ENCODE measurements at places on chromosomes 2 and 18.

DNA sequence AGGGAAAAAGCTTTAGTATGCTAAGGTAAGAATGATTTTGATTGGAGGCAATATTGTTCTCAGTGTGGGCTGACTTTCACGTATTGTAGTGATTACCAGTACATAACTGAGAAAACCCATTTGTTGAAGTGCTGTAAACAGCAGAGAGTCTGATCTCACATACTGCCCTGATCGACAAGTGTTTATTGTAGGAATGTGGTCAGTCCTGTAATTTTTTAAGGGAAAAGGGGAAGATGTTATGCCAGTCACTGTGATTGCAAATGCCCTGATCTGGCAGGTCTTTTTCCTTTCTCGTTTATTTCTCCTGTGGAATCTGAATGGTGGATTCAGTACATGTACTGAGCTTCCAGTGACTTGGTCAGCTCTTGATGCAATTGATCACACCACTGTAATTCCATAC is 11.5 kb downstream of the SPATS2L start:
- no peak overlapping the region for H3K4me3 ChIP-seq
- no peak for DNase-seq
- H3K36me3 ChIP-seq = no peaks in the 10 kb centered on the region
- H3K27ac ChIP-seq = peak overlapping the region; percentile 51
- no peaks in the 10 kb centered on the region for H3K27me3 ChIP-seq

DNA sequence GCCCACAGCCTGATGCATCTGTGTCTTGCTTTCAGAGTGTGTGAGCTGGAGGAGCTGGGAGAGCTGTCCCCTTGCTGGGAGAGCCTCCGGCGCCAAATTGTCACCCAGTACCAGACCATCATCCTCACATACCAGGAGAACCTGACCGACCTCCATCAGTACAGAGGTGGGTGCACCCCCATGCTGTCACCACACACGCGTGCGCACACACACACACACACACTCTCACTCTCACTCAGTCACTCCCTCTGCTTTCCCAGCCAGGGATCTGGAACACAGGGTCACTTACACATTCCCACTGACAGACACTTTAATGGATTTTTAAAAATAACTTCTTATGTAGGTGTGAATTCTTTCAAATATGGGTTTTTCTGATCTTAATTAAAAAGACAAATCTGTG is 64.5 kb downstream of the COA5 start:
- H3K27ac ChIP-seq = no peak overlapping the region
- no peaks in the 10 kb centered on the region for H3K4me1 ChIP-seq
- H3K27me3 ChIP-seq = no peaks in the 10 kb centered on the region
- no peak overlapping the region for H3K4me3 ChIP-seq

DNA sequence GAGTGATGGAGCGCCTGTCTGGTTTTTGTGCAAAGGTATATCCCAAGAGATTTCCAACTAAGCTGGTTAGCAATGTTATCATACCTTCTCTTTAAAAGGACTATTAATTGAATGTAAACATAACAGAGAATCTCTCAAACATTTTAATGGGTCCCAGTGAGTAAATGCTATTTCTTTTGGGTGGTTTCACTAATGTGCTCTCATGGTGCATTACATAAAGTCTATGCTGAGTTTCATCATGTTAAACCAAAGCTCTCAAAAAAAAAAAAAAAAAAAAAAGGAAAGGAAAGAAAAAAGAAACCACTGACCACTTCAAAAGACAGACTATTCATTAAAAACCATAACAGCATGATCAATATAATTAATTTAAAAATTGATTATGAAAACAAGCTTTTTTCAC is 119.1 kb upstream of the SCN1A start:
- H3K4me1 ChIP-seq = no peaks in the 10 kb centered on the region
- H3K4me3 ChIP-seq = no peak overlapping the region
- DNase-seq = no peak
- no peaks in the 10 kb centered on the region for H3K36me3 ChIP-seq
- no peak overlapping the region for H3K27ac ChIP-seq

DNA sequence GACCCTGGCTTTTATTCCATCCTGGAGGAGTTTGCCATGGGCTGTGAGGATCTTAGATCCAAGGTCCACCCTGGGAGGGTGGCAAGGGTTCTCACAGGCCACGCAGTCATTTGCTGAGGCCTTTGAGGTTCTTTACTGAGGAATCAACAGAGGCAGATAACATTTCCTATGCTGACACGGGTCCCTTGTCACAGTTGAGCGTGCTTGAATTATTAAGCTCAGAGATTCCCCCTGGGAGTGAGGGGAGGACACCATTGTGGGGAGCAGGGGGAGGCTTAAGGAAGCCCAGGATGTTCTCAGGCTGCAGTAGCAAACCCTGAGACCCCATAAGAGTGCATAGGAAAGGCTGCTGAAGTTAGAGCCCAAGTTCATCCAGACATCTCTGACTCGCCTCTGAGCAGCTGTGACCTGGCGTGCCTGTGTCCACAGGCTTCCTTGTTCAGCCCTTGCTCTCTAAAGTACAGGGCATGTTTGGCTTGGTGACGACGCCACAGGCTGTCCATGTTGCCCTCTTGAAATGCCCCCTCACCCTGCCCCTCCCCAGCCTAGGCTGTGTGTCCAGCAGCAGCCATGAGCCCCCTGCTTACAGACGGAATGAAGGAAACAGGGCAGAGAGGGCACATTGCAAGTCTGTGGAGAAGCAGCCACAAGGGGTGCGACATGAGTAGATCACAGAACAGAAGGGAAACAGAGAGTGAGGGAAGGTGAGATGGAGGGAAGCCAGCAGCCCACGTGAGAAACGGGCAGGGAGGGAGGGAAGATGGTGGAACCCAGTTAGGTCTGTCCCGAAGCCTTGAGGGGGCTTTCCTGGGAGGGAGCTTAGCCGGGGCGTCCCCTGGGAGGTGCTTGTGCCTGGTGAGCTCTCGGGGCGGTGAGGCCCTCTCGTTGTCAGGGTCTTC is 34.0 kb downstream of the NAPG start:
- peaks cover 34% of the 10 kb centered on the region for H3K36me3 ChIP-seq
- H3K4me3 ChIP-seq = peak overlapping the region; percentile 41
- DNase-seq = peak; percentile 40
- no peak overlapping the region for H3K27ac ChIP-seq
- no peaks in the 10 kb centered on the region for H3K27me3 ChIP-seq

DNA sequence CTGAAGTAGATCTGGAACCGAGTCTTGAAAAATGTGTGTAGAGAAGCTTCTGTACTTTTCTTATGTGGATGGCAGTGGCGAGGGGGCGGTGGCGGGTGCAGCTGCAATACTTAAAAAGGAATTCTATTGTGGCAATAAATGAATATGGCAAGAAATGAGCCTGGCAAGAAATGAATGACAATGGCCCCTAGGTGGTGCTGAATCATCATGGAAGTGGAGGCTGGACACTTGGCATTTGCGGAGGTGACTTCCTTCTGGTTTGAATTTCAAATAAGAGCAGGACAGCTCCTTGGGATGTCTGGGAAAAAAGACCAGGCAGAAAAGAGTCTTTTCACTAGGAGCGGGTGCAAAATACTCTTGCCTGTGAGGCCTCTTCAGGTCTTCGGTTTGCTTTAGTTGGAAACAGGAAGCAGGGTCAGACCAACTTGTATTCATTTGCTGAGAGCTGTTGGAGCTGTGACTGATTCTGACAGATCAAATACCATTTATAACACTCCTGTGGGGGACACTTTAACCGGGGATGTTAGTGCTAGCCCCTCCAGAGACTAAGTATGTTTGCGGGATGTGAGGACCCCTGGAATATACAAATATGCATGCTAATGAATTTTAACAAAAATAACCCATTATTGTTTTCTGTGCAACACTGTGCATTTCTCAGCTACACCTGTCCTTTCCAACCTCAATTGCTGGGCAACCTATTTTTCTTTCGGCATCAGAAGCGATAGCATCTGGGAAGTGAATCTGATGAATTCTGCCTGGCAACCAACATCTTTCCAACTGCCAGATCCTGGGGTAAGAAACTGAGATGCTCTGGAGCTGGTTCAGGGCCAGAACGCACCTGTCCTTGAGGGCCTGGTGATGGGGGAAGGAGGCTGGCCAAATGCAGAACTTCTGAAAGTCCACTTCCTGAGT is 35.4 kb downstream of the FASTKD2 start:
- DNase-seq = peak; percentile 72
- H3K27me3 ChIP-seq = no peaks in the 10 kb centered on the region
- H3K4me1 ChIP-seq = peaks cover 10% of the 10 kb centered on the region
- no peaks in the 10 kb centered on the region for H3K36me3 ChIP-seq
- H3K4me3 ChIP-seq = peak overlapping the region; percentile 7

GRCh38 chr2:62142054-62142453 is 53.9 kb upstream of the B3GNT2 start:
- H3K4me1 ChIP-seq = peaks cover 2% of the 10 kb centered on the region
- no peak overlapping the region for H3K27ac ChIP-seq
- H3K4me3 ChIP-seq = no peak overlapping the region
- no peak for DNase-seq
- H3K27me3 ChIP-seq = no peaks in the 10 kb centered on the region

DNA sequence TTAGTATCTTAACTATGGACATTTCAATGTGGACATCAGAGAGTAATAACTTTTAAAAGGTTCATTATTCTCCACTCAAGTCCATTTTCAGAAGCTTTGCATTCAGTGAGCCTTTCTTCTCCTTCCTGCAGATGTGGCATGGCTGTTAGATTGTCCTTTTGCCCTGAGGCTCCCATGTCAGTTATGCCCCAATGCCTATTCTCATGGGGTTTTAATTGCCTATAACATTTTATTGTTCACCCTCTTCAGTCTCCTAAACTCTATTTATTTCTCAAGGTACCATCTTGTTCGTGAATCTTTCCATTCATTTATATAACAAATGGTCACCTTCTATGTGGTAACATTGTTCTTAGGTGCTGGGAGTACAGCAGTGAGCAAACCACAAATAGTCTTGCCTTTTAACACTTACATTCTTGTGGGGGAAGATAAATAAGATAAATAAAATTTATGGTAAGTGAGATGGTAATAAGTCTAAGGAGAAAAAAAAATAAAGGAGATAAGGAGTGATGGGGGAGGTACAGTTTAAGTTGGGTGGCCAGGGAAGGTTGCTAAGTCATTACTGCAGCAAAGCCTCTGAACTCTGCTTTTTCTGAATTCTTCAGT is 277.9 kb upstream of the SIX3 start:
- H3K27ac ChIP-seq = no peak overlapping the region
- no peak overlapping the region for H3K4me3 ChIP-seq
- no peaks in the 10 kb centered on the region for H3K27me3 ChIP-seq
- H3K4me1 ChIP-seq = no peaks in the 10 kb centered on the region
- no peak for DNase-seq

DNA sequence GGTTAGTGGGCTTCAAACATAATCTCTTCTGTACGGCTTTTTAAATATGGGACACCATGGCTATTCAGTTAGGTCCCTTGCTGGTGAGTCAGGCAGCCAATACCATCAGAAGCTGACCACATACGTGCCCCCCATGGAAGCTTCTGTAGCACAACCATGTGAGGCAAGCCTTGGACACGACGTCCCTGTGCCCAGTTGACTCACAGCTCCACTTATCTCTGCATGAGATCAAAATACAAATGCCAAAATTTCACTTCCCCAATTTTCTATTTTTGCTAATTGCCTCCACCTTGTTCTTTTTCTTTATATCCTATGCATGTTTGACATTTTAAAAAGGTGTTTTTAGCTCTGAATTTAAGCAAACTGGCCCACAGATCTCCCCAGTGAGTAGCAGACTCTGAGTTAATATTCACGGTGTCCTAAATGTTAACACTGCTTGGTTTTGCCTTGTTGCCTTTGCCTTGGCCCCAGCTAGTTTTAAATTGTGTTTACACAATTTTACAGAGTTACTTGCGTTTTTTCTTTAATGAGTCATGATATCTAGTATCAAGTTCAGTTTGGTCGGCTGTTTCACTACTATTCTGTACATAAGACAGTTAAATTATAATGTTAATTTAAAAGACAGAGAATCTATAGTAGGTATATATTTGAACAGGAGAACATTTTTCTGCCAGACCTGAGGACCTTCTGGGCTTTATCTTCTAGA is 77.5 kb downstream of the CDCA7 start:
- no peaks in the 10 kb centered on the region for H3K36me3 ChIP-seq
- no peaks in the 10 kb centered on the region for H3K27me3 ChIP-seq
- no peaks in the 10 kb centered on the region for H3K4me1 ChIP-seq
- no peak overlapping the region for H3K4me3 ChIP-seq

- no peak overlapping the region for H3K27ac ChIP-seq
- DNase-seq = no peak
- H3K4me1 ChIP-seq = no peaks in the 10 kb centered on the region
- H3K4me3 ChIP-seq = no peak overlapping the region
- H3K27me3 ChIP-seq = no peaks in the 10 kb centered on the region
These were observed 41.3 kb downstream of the RRM2 start for GRCh38 chr2:10163498-10164486.

GRCh38 chr18:10074110-10074509 is 160.3 kb downstream of the VAPA start:
- 0 out of 3 replicates have a peak, but pooled peaks cover 1% of the 10 kb centered on the region for H3K36me3 ChIP-seq
- no peak overlapping the region for H3K4me3 ChIP-seq
- no peaks in the 10 kb centered on the region for H3K27me3 ChIP-seq
- no peak overlapping the region for H3K27ac ChIP-seq

GRCh38 chr2:120849278-120849677 is 113.6 kb downstream of the GLI2 start:
- H3K4me1 ChIP-seq = no peaks in the 10 kb centered on the region
- no peak overlapping the region for H3K4me3 ChIP-seq
- no peak for DNase-seq
- no peak overlapping the region for H3K27ac ChIP-seq
- no peaks in the 10 kb centered on the region for H3K27me3 ChIP-seq

- no peak overlapping the region for H3K27ac ChIP-seq
- peaks cover 23% of the 10 kb centered on the region for H3K36me3 ChIP-seq
- 0 out of 3 replicates have a peak overlapping the region, but pooled peaks have one; percentile 4 for H3K4me3 ChIP-seq
- peaks cover 5% of the 10 kb centered on the region for H3K4me1 ChIP-seq
These were observed 19.0 kb downstream of the OSBPL1A start for GRCh38 chr18:24378598-24378997.

GRCh38 chr18:38406607-38407006 is 841.0 kb upstream of the CELF4 start:
- peaks cover 5% of the 10 kb centered on the region for H3K36me3 ChIP-seq
- no peaks in the 10 kb centered on the region for H3K4me1 ChIP-seq
- no peak for DNase-seq
- H3K27ac ChIP-seq = no peak overlapping the region
- H3K27me3 ChIP-seq = no peaks in the 10 kb centered on the region

DNA sequence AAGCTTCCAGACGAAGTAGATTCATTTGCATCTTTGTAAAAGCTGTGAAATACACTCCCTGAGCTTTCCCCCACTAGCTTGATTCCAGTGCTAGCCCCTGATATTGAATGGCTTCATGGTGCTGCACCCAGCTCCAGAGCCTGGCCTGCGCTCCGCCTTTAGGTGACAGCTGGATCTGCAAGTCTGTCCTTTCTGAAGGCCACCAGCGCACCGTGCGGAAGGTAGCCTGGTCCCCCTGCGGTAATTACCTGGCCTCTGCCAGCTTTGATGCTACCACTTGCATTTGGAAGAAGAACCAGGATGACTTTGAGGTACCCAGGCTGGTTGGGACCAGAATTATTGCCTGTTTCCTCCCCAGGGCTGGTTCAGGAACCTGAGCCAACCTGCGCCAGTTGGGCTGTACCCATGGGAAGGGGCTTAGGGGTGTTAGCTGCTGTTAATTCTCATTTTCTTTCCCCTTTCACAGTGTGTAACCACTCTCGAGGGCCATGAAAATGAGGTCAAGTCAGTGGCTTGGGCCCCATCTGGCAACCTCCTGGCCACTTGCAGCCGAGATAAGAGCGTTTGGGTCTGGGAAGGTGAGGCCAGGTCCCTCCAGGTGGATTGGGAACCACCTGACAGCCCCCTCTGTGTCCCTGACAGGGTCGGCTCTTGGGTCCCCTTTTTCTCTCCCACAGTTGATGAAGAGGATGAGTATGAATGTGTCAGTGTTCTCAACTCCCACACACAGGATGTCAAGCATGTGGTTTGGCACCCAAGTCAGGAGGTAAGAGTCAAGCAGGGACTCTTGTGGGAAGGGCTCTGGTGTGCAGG is 1.3 kb downstream of the CIAO1 start:
- H3K27ac ChIP-seq = no peak overlapping the region
- peak overlapping the region; percentile 99 for H3K4me3 ChIP-seq
- DNase-seq = peak; percentile 51
- H3K36me3 ChIP-seq = peaks cover 37% of the 10 kb centered on the region
